ENCODE measurements at places on chromosomes 4 and X.

DNA sequence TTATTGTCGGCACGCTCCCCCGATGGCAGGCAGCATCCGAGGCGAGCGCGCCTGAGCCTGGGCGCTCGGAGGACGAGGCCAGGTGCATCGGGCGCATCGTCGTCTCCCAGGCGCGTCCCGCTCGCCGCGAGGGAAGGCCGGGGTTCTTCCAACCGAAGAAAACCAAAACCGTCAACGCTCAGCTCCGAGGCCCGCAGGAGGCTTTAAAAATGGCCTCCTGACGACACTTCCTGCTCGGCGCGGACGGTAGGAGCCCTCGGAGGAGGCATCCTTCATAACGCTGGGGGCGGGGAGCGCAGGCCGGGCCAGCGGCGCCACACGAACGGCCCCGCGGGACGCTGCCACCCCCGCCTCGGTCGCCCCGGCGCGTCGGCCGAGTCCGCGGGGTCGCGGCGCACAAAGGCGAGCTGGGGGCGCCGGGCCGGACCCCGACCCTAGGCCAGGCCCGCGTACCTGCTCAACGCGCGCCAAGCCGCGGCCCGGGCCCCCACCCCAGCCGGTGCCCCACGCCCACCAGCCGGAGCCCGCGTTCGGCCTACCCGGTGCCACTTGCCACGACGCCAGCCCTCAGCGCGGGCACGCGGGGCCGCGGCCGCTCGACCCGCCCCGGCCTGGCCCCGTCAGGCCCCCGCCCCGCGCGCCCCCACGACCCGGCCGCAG lies 501 bp downstream of the ZNF518B start:
- peak; percentile 65 for DNase-seq

DNA sequence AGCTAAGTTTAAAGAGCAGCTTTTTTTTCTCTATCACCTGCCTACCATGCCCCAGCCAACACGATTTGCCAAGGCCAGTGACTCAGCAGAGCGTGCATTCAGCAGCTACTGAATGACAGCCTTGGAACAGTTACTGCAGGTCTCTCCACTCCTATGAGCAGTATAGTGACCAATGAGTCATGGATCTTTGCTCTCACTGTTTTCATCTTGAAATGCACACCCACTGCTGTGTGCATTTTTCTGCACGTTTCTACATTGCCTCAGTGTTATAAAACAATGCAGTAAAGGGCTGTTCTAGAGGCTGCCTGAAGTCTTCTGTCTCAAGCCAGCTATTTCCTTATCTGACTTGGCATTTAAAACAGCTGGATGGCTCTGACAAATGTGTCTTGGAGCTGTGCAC lies 66.0 kb upstream of the C4orf54 start:
- peak; percentile 96 for DNase-seq

DNA sequence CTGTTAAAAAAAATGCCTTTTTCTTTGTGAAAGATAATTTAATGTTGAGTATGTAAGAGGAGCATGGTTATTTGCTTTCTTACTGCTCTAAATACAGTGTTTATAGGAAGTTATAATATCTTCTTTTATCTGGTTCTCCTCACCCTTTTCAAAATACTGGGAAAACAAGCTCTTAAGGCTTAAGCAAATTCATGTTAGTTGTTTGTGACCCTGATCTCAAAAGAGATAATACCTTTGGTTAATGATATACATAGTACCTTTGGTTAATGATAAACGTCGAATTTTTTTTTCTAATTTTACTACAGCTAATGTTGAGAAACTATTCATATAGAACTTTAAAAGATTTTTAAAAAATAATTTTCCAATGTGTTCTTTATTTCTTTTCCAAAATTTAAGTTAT lies 180.1 kb downstream of the RAPGEF2 start:
- DNase-seq: no peak

- no peak for DNase-seq
Measured at GRCh38 chrX:20237864-20238263, 28.8 kb downstream of the RPS6KA3 start.

DNA sequence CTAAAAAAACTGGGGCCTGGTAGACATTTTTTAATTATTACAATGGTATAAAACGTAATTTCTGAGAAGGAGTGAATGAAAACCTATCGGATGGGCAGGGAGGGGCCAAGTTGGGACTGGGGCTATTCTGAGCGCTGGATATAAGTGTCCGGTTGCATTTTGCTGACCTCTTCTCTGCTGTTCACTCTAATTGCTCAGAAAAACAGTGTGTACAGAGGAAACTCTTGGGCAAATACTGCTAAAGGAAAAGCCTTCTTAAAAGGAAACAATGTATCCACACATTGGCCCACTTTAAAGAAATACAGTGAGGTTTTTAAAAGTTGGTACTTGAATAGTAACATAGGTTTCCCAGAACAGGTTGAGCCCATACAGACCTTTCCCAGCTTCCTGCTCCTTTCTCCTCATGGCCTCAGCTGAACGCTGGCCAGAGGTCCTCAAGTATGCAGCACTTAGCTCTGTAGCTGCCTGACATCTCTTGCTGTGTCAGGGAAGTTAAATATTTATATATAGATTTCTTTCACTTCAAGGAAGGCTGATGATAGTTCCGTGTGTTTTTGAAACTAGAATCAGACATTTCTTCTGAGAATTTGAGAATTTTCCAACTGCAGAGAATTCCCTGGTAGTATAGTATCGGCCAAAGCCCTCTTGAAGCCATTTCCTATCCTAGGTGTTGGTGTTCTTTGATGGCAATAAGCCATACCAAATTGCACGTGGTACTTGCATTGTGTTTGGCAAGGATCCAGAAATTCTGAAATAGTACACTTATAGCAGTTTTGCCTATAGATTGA lies 97.1 kb upstream of the SLC4A4 start:
- no peak for DNase-seq

DNA sequence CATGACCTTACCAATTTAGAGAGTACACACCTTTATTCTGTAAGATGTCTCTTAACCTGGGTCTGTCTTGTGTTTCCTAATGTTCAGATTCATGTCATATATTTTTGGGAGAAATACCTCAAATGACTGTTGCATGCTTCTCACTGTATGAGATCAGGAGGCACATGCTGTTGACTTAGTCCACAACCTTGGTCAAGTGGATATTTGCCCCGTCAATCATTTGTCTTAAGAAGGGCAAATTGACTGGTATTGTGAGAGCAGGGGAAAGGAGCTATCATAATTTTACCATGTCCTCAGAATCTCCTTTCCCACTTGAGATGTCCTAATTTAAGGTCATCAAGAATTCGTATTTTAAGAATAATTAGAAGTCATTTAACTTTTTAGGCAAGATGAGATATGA lies 11.0 kb downstream of the NUDT9 start:
- no peak for DNase-seq

DNA sequence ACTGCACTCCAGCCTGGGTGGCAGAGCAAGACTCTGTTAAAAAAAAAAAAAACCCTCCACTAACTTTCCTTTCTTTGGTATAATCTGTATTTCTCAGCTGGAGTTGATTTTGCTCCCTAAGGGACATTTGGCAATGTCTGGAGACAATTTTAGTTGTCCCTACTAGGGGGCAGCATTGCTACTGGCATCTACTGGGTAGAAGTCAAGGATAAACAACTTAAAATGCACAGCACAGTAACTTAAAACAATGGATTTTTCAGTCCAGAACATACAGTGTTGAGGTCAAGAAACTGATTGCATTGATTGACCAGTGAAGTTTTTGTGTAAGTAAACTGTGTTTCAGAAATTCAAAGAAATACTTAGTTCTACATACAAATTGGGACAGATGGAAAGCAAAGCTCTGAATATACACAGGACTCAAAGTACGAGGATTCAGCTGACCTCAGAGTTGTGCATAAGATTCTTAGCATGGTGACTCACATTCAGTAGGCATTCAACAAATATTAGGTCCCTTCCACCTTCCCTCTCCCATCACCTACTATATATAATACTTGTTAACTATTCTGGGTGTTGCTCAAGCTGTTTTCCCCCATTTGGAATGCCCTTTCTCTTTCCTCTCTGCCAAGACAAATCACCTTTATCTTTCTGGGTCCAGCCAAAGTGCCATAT lies 8.8 kb downstream of the DDX53 start:
- DNase-seq: peak; percentile 3

GRCh38 chr4:158998624-158999023 lies 104.3 kb upstream of the RAPGEF2 start:
- no peak for DNase-seq

- DNase-seq: peak; percentile 34
Measured at GRCh38 chr4:87118826-87119225, 101.6 kb downstream of the KLHL8 start.

DNA sequence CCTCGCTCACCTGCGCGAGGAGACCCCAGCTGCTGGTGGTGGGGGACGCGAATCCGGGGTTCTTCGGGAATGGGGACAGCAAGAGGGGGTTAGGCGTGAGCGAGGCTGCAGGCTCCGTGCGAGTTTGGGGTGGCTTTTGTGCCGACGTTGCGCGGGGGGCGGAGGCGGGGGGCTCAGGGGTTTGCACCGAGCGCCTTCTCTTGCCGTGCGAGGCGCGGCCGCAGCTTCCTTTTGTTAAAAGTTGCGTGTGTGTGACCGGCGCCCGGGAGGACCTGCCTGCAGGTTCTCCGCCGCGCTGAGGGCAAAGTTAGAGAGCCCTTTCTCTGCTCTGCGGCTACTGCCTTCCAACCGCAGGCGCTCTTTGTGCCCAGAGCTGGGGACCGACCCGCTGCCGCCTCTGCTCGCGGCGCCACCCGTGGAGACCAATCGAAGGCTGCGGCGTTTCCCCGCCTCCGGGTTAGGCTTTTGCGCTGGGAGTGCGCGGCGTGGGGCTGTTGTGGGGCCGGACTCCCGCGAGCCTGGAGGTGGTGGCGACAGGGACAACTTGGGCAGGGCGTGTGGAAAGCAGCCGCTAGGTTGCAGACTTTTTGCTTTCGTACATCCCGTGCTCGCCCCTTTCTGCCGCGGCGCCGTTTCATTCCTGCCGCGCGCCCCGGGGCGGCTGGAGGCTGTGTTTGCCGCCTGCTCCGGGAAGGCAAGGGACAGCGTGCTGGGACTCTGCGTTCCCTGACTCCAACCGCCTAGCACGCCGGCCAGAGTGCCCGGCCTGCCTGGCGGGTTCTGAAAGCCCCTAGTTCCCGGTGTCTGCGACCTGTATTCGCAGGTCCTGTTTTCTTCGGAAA lies 716 bp downstream of the KIT start:
- peak; percentile 73 for DNase-seq

- DNase-seq: no peak
Measured at GRCh38 chr4:24772061-24772705, 23.2 kb upstream of the SOD3 start.

GRCh38 chr4:138727731-138728130 lies 287.9 kb upstream of the NOCT start:
- no peak for DNase-seq

DNA sequence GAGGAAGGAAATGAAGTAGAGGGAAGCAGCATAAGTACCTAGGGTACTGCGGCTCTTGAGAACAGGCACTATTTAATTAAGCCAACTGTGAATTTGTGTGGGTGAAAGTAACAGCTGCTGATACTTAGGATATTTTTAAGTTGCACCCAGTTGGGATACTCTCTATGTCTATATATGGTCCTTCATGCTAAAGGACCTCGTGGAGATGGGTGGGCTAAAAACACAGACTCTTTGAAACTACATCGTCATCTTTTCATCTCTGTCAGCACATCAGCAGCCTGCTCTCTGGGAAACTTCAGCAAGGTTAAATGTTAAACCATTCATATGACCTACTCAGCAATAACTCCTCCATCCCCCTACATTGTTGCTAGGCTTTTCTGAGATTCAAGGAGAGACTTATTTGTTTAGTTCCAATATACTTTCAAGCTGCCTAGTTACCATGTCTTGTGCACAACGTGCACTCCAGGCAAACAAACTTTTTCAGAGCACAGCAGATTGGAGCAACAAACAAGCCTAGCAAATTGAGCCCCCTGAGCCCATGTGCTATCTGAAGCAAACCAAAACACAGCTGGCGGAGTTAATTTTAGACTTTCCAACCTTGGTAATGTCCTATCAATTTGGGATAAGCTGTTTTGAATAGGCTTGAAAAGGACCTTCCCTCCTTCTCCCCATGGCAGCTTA lies 6.2 kb upstream of the MOB1B start:
- no peak for DNase-seq

- DNase-seq: no peak
Measured at GRCh38 chr4:610411-611261, 14.7 kb upstream of the PDE6B start.

DNA sequence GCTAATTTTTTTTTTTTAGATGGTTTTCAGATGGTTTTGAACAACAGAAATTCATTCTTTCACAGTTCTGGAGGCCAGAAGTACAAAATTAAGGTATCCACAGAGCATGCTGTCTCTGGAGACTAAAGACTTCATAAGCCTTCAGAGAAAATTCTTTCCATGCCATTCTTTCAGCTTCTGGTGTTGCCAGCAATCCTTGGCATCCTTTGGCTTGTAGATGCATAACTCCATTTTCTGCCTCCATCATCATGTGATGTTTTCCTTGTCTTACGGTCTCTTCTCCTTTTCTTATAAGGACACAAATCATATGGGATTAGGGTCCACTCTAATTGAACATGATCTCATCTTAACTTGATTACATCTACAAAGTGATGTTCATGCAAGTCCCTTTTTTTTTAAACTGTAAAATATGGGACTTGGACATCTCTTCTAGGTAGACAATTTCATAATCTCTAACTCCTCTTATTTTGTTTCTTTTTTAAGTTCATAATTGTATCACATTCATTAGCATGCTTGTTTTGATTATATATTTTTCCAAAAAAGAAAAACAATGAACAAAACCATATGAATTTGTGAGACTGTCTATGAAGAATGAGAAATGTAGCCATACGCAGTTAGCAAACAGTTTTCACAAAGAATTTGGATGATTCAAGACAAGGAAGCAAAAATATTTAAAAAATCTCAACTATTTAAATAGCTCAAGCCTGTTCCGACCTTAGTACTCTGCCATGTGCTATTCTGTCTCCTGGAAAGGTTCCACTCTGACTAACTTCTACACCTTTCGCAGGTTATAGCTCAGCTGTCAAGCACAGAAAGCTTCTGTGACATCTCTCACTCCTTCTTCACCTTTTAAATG lies 53.1 kb upstream of the GIMD1 start:
- DNase-seq: no peak

GRCh38 chr4:135538698-135539097 lies 1337.1 kb upstream of the PABPC4L start:
- DNase-seq: no peak

- no peak for DNase-seq
Measured at GRCh38 chr4:56752985-56753384, 68.5 kb downstream of the SPINK2 start.

- no peak for DNase-seq
Measured at GRCh38 chrX:50881028-50881427, 29.5 kb upstream of the BMP15 start.

GRCh38 chr4:40121515-40121914 lies 64.9 kb downstream of the N4BP2 start:
- peak; percentile 54 for DNase-seq
